ENCODE measurements at places on chromosomes 4 and X. TPM values are rescaled to one million over a fixed set of nuclear protein-coding genes. Genes with fewer than 3 reads are reported as not detected.
A peak's percentile ranks its signal among the peaks of the same experiment; 100 is the strongest.

DNA sequence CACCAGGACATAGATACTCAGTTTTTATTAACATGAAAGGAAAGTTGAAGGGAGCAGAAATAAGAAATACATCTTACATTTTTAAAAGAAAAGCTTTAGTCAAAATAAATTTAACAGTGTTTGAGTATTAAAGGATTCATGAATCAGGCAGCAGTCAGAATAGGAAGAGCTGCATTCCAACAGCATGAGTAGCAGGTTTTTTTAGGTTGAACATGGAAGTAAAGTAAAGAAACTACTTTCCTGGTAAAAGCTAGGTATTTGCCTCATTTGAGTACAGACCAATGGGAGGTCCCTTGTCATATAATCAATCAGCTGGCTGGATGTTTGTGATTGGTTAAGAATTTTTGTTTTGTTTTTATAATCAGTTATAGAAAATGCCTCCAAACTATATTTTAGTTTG, 645.9 kb upstream of the INTU start:
- no peak for DNase-seq

The IL2RG gene
- total RNA-seq, result 20.8 TPM

- no peak for DNase-seq
These were observed 29.1 kb upstream of the UTP14A start for GRCh38 chrX:129876771-129877305.

The CXCL3 gene
- 9.7 TPM for total RNA-seq

GRCh38 chr4:55604996-55605395, 13.0 kb upstream of the PDCL2 start:
- DNase-seq, result no peak

The S100G gene
- total RNA-seq, result not detected

DNA sequence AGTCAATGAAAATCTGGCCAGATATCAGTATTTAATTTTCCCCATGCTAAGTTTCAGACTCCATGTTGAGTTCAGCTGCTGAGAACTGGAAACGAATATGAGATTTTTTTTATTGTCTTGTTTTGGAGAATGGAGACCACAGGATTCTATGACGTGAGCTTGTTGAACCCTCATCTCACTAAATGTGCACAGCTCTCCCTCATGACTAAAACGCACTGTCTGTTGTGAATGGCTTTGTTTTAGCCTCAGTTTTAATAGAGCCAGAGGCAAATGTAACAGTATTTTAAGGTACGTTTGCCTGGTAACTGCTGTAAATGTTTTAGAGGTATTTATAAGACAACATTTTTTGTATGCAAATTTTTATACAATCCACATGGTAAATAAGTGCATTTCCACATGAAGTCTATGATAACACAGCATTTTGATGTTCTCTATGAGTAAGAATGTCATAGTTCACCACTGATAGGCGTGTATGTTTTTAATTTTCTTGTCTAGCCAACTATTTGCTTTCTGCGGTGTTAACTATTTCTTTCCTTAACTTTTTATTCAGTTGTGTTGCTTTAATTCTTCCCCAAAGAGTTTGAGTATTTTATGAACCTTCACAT, 1159.3 kb upstream of the TENM3 start:
- no peak for DNase-seq

DNA sequence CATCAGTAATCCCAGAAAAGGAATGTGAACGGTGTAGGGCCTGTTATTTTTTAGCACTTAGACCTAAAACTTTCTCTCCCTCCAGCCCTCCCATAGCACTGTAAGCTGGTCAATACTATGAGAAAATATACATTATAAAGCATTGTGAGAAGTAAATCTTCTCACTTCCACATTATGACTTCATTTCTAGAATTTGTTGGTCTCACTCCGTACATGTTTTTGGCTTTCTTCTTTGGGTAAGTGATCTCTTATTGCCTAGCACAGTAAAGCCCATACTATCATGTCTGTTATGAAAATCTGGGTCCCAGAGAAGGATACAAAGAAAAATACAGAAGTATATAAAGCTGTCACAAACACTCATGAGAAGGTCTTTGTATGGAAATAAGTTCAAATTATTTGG, 1851.1 kb upstream of the IGFBP7 start:
- no peak for DNase-seq

GRCh38 chrX:150623583-150623982, 55.2 kb downstream of the MTM1 start:
- DNase-seq, result no peak

DNA sequence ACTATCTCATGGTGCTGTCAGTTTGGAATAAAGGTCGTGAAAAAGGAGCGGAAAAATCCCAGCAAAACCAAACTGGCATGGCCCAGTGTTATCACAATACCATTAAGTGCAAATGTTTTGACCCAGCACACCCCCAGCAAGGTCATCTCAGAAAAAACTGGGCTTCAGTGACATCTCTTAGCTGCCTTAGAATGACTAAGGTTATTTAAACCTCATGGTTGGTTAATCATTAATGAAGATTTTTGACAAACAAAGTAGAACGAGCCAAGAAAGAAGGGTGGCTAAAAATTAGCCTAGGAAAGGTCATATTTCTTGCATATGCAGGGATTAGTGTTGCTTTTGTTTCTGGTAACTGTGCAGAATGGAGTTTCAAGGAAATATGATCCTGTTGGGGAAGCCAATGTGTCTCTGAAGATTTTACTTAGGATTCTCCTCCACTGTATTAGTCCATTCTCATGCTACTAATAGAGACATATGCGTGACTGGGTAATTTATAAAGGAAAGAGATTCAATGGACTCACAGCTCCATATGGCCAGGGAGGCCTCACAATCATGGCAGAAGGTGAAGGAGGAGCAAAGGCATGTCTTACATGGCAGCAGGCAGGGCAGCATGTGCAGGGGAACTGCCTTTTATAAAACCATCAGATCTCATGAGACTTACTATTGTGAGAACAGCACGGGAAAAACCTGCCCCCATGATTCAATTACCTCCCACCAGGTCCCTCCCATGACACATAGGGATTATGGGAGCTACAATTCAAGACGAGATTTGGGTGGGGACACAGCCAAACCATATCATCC, 83.5 kb downstream of the CHRNA9 start:
- DNase-seq, result no peak

The TLL1 gene
- 9.6 TPM for total RNA-seq

The DAPP1 gene
- total RNA-seq, result 8.9 TPM

DNA sequence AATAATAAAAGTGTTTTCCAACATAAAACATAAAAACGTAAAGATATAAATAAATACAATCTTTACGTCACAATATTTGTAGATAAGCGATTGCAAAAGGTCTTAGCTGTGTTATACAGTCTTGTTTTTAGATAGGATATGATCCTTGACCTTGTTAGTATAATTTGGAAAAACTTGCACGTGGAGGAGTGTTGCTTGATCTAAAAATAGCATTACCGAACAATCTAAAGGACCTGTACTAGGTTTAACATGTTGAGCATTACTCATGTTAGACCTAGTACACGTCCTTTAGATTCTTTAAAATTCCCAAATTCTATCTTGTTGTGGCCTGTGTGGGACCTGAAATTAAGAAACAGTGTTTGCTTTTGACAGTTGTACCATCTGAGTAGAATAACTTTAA, 1.6 kb downstream of the METAP1 start:
- no peak for DNase-seq

GRCh38 chr4:116942315-116942714, 143.1 kb downstream of the TRAM1L1 start:
- DNase-seq, result no peak

GRCh38 chrX:20515841-20516461, 249.2 kb upstream of the RPS6KA3 start:
- DNase-seq, result no peak

DNA sequence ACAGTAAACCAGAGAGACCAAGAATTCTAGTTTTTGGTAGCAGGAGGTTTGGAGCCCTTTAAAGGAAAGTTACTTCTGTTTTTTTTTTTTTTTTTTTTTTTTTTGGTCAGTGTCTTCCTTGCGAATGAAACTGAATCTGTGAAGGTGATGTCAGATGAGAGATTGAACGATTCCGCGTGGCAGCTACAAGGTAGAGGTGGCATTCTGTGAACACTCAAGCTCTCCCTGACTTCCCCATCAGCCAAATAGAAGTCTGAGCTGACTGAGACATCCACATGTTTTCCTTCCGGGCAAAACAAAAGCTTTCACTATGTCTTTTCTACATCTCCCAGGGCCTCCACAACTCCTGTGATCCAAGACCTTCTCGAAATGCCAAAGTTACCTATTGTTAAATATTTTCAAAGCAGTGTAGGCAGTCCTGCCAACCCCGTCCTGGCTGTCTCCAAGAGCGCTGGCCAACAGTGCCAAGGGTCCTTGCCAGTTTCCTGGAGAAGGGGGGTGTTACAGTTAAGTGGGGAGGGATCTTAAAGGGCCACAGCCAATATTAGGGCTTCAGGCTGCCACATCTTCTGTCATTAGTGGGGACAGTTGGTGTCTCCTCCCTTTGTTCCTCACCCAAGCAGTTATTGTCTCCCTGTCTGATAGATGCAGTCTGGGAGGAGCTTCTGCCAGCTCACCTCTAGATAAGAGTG, 102.9 kb upstream of the SLC34A2 start:
- peak; percentile 86 for DNase-seq

GRCh38 chrX:74490247-74490646, 69.0 kb downstream of the SLC16A2 start:
- no peak for DNase-seq

DNA sequence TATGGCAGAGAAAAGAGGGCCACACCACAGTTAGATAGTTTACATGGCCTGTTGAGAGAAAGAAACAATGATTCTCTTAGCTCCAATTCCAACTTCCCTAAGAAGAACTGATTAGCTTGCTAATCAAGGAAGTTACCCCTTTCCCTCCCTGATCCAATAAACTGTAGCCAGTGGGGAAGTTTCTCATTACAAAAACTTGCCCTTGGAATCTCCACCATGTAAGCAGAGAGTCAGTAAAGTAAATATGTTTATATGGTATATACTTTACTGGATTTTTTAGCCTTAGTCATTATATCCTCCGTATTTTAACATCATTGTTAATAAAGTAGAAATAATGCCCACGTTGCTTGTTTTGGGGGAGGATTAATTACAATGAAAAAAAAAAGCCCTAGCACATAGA, 7.7 kb upstream of the ADGRL3 start:
- DNase-seq, result no peak

The MAGEA11 gene
- total RNA-seq, result not detected

- DNase-seq, result no peak
These were observed 135.0 kb downstream of the RBM46 start for GRCh38 chr4:154916068-154916467.

GRCh38 chr4:12211636-12212035, 782.9 kb upstream of the HS3ST1 start:
- no peak for DNase-seq

- no peak for DNase-seq
These were observed 548 bp downstream of the TLR1 start for GRCh38 chr4:38803833-38804653.

The SPIN3 gene
- 9.8 TPM for total RNA-seq

- DNase-seq, result no peak
These were observed 61.5 kb upstream of the SLC4A4 start for GRCh38 chr4:71277353-71277752.

GRCh38 chrX:133985164-133985966, at the start of gene GPC3:
GPC3 (minus strand) TSS chrX:133985594.
- DNase-seq, result peak; percentile 63

DNA sequence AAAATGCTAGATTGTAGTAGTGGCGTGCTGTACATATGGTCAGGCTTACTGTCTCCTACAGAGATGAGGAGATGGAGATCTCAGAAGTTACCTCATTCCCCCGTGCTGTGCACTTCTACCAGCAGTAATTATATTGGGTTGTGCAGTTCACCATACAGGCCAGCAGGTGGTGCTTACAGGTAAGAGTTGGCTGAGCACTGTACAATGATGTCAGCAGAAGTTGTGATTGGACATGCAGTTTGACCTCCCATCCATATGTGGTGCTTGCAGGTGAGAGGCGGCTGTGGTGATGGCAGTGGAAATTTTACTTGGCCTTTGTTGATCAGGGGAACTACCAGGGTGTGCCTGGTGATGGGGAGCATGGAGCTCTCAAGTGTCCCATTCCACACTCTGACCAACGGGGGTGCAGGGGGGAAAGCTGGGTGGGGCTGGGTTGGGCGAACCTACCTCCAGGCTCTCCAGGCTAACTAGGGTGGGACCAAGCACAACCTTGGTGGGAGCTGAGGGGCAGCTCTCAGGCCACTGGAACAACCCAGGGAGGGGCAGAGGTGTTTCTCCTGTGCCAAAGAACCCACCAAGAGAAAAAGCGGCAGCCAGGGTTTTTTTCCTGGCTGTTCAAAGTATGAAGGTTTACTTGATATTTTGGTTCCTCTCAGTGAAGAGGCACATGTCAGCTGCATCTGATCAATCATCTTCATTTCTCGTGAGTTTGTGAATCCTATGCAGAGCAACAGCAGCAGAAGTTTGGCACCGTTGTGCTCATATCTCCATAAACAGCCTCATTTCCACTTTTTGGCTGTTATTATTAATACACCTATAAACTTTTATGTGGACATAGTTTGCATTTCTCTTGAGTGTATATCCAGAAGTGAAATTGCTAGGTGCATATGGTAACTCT, 73.8 kb upstream of the FREM3 start:
- no peak for DNase-seq

The HERC5 gene
- total RNA-seq, result 18.4 TPM

The UGT2B11 gene
- not detected for total RNA-seq

DNA sequence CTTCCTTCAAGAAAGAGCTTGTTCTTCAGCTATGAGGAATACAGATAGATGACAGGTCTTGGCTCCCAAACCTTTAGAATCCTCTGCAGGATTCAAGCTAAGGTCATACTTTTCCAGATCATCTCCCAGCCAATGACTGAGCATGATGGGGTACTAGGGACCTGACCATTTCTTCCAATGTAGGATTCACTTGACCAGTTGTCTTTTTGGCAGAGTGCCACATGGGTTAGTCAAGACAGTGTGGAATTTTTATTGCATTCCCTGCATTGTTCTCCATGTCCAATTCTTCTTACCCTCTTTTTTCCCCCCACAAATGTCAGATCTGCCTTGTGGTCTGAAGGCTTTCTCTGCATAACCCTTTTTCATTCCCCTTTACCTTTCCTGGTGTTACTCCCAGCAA, 99.5 kb downstream of the CCSER1 start:
- no peak for DNase-seq

The ERVMER34-1 gene
- total RNA-seq, result 1.0 TPM

The DIPK2B gene
- total RNA-seq, result 27.7 TPM

- DNase-seq, result no peak
These were observed 11.3 kb upstream of the RTL5 start for GRCh38 chrX:72142794-72143608.

DNA sequence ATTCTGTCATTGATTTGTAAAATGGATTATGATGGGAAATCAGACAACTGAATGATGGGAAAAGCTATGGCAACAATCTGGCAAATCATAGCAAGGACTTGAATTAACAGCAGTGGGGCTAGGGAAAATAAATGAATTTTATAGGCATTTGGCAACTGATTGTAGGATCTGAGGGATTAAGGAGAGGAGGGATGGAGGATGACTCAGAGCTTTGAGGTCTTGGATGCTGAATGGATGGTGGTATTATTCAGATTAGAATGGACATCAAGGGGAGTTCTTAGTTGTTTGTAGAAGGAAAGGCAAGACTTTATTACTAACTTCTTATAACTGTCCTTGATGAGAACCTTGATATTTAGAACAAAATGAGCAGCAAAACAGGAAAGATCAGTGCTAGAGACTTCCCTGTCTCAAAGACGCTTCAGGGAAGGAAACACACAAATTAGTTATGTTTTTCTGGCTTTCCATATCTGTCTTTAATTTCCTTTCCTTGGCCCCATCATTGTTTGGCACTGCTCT, 51.4 kb upstream of the HHIP start:
- DNase-seq, result no peak

- no peak for DNase-seq
These were observed 21.1 kb downstream of the AMER1 start for GRCh38 chrX:64184396-64184795.

The CYP2U1 gene
- 9.0 TPM for total RNA-seq

All from upper lobe of right lung (tissue), 1 donor.